ENCODE measurements at places on chromosomes 16 and 17.

- no peak for DNase-seq
Measured at GRCh38 chr17:70230850-70231640, 61.7 kb downstream of the KCNJ2 start.

DNA sequence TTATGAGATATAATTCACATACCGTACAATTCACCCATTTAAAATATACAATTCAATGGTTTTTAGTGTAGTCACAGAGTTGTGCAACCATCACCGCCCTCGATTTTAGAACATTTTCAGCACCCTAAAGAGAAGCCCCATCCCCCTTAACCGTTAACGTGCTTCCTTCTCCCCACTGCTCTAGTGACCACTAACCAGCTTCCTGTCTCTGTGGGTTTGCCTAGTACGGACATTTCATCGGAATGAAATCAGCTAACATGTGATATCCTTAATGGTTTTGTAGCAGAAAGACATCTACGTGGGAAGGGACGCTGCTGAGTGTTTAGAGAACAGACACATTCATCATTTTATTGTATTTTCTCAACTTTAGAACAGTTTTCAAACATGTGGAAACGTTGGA is 80.8 kb upstream of the HSBP1 start:
- DNase-seq, result no peak

GRCh38 chr17:37410357-37410756 is 3.7 kb downstream of the TADA2A start:
- DNase-seq, result no peak

DNA sequence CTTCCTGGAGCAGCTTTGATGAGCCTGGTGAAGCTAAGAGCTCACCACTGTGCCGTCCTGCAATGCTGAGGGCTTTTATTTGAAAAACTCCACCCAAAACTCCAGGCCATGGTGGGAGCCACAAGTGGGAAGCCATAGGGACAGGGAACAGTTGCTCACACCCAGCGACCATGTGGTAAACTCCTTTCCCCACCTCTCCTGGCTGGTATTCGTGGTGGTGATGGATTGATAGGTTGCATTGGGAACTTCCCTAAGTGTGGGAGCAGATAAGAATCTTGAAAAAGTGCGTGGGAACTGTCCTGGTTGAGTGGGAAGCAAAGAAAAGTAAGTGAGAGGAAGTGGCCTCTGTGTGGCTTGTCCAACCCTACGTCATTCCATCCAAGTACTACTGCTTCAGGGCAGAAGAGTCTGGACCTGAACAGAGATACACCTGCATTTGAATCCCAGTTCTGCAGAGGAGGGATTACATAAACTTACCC is at the start of gene CCL1:
Gene CCL1 (minus strand): TSS at position 51 of the 479 bp plus-strand sequence. CDS start 72 bp downstream, outside the sequence.
- no peak for DNase-seq

GRCh38 chr16:48158296-48158695 is 2.5 kb upstream of the ABCC12 start:
- no peak for DNase-seq

GRCh38 chr16:77961814-77962213 is 60.5 kb upstream of the CLEC3A start:
- DNase-seq, result no peak

- DNase-seq, result no peak
Measured at GRCh38 chr17:38591759-38592241, 14.0 kb downstream of the SRCIN1 start.
